Chondrocyte (in vitro differentiated cells): ENCODE measurements at places on chromosomes 13 and 19. TPM values are rescaled to one million over a fixed set of nuclear protein-coding genes. Genes with fewer than 3 reads are reported as not detected.

DNA sequence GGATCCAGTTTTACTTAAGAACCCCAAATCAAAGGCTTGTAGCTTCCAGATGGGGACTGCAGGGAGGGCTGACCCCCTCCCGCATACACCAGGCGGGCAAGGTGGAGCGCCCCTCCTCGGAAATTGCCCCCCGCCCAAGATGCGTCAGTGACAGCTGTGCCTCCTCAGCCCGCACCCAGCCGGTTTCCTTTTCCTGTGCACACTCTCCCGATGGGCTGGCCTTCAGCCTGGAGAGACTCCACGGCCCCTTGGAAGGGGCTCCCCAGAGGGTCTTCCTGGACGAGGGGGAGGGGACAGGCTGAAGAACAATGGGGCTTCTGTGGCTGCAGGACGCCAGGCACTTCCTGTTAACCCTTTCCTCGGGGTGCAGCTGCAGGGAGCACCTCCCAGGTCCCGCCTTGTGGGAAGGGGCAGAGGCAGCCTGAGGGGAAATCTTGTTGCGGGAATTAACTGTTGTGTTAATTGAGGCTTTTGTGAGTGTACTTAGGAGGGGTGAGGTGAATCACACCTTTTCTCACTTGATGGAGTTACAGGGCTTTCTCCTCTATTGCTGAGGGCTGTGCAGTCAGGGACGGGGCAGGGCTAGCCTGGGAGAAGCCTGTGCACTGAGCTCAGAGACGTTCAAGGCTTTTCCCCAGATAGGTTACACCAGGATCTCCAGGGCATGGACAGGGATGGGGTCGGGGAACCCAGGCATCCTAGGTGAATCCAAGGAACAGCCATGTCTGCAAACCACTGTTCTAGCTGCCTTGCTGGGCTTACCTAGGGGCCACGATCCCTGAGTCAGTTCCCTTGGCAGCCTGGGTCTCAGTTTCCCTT, 14.3 kb downstream of the IER2 start:
- no peaks in the 10 kb centered on the region for H3K36me3 ChIP-seq
- DNase-seq = no peak
- H3K4me1 ChIP-seq = peaks cover 67% of the 10 kb centered on the region

DNA sequence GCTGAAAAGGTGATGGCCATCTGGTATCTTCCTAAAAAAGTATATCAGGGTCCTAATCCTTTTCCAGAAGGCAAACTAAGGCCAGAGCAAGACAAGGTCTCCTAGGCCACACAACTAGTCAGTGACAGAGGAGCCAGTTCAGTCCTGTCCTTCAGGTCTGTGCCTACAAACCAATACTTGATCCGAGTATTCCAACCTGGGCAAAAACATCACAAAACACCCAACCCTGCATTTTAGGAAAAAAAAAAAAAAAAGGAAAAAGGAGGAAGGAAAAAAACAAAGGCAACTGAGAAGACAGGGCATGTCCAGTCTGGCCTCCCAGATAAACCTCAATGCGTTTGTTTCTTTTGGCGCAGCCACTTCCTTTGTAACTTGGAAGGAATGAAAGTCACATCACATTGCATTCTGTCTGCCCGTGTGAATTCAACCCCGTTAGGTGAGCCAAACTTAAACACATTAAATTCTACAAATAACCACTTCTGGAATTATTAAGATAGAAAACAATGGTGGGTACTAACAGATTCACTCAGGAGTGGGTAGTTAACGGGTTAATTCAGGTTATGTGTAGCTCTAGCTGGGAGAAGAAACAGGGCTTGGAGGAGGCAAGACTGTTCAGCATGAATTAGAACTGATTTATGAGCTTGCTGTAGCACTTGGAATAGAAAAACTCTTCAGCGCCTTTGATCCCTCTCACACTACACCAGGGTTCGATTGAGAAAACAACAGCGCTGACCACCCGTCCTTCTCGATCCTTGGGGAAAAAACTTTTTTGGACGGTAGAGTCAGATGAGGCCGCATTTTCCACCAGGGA, 43.0 kb upstream of the HNRNPA1L2 start:
- DNase-seq = no peak
- H3K27me3 ChIP-seq = no peaks in the 10 kb centered on the region
- peak overlapping the region; percentile 90 for H3K27ac ChIP-seq

DNA sequence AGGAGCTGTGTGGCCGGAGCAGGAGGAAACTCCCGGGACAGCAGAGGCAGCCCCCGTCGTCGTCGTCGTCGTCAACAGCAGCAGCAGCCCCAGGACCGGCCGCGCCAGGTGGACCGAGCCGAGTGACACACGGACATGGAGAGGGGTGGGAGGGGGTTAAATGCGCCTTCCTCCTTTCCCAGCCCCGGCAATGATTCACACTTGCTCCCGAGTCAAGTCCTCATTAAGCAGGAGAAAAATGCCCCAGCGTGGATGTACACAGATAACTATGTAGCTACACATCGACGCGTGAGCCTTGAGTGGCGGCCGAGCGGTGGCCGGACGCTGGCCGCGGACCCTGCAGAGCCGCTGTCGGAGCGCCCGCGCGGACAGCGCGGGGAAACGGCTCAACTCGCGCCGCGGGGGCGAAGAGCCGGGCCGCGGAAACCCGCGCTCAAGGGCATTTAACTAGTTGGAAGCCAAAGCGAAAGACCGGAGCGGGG, 645 bp downstream of the UBL3 start:
- H3K27me3 ChIP-seq = no peaks in the 10 kb centered on the region
- peaks cover 1% of the 10 kb centered on the region for H3K36me3 ChIP-seq
- H3K4me3 ChIP-seq = peak overlapping the region; percentile 83
- peaks cover 40% of the 10 kb centered on the region for H3K4me1 ChIP-seq
- DNase-seq = no peak
- H3K27ac ChIP-seq = peak overlapping the region; percentile 89

DCLK1 gene
- total RNA-seq = 7.3 to 25.8 TPM (median 7.9 TPM) in 3 replicates

DNA sequence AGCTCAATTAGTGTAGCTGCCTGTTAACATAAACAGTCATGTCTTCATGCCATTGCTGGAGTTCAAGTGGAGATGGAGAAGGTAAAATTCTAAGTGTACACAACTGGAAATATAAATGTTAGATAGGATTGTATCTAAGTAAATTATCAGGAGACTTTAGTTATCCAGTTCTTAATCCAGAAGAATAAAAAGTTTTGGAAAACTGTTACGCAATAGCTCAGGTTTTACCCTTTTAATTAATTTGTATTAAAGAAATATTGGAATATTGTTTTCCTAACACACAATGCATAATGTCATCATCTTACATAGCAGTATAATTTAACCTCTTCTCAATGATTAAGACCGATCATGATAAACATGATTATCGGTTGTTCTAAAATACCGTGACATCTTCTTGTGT, 2.8 kb downstream of the SLC10A2 start:
- no peaks in the 10 kb centered on the region for H3K4me1 ChIP-seq
- no peak overlapping the region for H3K4me3 ChIP-seq
- DNase-seq = no peak
- no peaks in the 10 kb centered on the region for H3K36me3 ChIP-seq
- peaks cover 5% of the 10 kb centered on the region for H3K27me3 ChIP-seq
- H3K27ac ChIP-seq = no peak overlapping the region

- peaks cover 8% of the 10 kb centered on the region for H3K4me1 ChIP-seq
- no peaks in the 10 kb centered on the region for H3K27me3 ChIP-seq
- DNase-seq = no peak
- no peak overlapping the region for H3K27ac ChIP-seq
- H3K36me3 ChIP-seq = peaks cover 5% of the 10 kb centered on the region
- no peak overlapping the region for H3K4me3 ChIP-seq
These were observed 27.3 kb upstream of the ZNF681 start for GRCh38 chr19:23785982-23786381.

- H3K4me1 ChIP-seq = no peaks in the 10 kb centered on the region
- DNase-seq = no peak
- H3K4me3 ChIP-seq = no peak overlapping the region
These were observed 7.6 kb upstream of the POP4 start for GRCh38 chr19:29598496-29598895.

BBC3 gene
- 12.6 to 16.1 TPM (median 15.2 TPM) in 3 replicates for total RNA-seq

DNA sequence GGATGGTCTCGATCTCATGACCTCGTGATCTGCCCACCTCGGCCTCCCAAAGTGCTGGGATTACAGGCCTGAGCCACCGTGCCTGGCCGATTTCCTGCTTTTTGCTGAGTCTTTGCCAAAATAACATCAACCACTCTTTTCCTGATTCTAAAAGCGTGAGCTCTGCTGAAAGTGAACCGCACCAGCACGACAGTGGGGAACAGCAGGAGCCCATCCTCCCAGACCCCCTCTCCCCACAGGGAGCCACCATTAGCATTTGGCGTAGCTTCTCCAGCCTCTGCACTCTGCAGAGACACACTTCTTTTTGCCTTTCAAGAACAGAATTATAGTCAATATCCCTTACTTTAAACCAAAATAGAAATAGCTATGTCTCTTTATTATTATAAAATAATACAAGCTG, 41.3 kb downstream of the MYH14 start:
- DNase-seq = no peak
- no peak overlapping the region for H3K27ac ChIP-seq
- no peaks in the 10 kb centered on the region for H3K27me3 ChIP-seq
- no peaks in the 10 kb centered on the region for H3K36me3 ChIP-seq

GRCh38 chr13:23463661-23464060, 30.2 kb upstream of the SACS start:
- H3K4me3 ChIP-seq = no peak overlapping the region
- no peak for DNase-seq
- H3K27me3 ChIP-seq = no peaks in the 10 kb centered on the region
- peaks cover 30% of the 10 kb centered on the region for H3K4me1 ChIP-seq
- peak overlapping the region; percentile 67 for H3K27ac ChIP-seq

SUGP1 gene
- total RNA-seq = 40.7 to 50.1 TPM (median 45.0 TPM) in 3 replicates
